ENCODE measurements at places on chromosomes 1 and 21.

DNA sequence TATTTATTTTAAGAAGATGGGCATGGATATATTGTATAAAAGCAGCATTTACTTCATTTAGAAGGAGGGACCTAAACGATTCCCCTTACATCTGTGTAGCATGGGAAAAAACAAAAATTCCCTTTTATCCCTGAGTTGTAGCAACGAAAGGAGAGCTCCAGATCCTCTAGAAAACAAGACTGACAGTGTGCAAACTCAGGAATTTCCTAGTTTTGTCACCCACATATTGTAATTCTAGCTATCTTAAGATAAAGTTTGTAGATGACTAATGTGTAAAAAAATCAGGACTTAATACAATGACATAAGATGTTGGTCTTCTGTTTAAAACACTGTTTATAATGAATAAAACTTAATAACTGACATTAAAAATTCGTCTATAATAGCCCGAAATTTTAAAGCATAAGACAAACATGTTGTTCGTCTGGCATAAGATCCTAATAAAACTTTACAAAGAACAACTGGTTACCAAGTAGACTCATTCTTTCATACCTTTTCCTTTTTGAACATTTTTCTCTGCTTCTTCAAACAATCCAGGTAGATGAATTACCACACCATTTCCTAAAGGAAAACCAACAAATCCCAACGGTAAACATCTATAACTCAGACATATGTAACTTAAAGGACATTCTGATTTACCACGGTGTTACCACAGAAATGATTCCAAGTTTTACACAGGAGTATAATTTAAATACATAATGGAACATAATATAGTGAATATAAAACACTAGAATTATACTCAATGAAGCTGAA lies 15.2 kb downstream of the ADSS2 start:
- DNase-seq = no peak

DNA sequence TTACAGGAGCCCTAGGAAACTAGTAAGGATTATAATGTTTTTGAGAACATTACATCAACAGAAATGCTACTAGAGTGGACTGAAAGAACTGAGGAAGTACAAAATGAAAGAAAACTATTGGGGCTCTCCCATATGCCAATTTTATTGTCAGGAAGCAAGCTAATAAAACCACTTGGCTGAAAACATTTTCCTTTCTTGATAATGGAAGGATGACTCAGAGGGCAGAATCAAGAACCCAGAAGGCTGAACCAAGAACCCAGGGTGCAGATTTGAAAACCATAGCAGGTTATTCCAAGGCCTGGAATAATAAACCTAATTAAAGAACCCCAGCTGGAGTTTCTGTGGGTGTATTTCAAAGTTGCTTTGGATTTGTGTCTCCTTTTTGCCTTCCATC lies 70.7 kb downstream of the RPE65 start:
- no peak for DNase-seq

DNA sequence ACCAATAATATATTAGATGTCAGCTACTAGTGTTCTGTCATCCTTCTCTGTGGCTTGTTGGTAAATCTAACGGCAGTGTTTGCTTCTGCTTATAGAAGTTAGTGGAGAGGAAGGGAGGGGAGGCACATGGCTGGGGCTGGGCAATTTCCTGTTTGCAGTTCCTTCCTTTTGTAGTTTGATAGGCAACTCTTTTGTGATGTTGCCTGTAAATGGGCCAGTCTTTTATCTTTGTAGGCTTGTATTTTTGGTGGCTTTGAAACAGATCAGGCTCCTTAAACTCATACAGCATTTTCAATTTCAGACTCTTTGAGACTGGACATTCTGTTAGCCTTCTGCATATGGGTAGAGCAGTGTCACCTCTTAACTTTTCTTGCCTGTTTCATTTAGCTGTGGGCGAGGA lies 48.1 kb downstream of the CDC14A start:
- peak; percentile 48 for DNase-seq

- DNase-seq = no peak
Observed at GRCh38 chr21:45747802-45748445, 104.4 kb downstream of the PCBP3 start.

All from activated T-helper 1 cell treated with Interleukin-2 at 50 U/mL for 16 hours (primary cell).